Retina (tissue), 1 donor: ENCODE measurements at places on chromosomes 7 and 10.

DNA sequence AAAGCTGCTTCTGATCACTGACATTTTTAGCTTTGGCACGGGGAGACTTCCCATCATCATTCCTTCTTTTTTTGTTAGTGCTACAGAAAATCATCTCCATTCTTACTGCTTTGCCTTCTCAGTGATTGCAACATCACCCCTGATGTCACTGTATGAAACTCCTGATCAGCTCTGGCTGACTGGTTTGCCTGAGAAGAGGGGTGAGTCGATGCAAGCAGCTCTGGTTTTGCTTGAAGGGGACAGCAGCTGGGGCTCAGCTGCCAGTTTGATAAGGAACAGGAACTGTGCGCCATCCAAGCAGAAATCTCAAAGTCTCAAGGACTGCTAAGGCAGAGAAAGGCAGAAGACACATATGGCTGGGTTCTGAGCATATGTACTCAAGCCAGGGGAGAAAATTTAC, 808.5 kb upstream of the CELF2 start:
- peak; percentile 66 for DNase-seq

DNA sequence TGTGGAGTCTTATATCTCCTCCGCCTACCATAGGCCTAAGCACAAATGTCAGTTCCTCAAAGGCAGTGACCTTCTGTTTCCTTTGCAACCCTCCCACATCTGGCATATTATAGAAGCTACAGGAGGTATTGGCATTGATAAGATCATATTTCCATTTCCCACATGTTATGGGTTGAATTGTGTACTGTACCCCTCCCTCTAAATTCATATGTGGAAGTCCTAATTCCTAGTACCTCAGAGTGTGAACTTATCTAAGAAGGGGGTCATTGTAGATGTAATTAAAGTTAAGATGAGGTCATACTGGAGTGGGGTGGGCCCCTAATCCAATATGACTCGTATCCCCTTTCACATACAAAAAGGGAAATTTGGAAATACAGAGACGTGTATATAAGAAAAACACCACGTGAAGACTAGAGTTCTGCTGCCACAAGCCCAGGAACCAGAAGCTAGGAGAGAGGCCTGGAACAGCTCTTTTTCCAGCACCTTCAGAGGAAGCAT, 6.1 kb upstream of the LAMB4 start:
- no peak for DNase-seq

DNA sequence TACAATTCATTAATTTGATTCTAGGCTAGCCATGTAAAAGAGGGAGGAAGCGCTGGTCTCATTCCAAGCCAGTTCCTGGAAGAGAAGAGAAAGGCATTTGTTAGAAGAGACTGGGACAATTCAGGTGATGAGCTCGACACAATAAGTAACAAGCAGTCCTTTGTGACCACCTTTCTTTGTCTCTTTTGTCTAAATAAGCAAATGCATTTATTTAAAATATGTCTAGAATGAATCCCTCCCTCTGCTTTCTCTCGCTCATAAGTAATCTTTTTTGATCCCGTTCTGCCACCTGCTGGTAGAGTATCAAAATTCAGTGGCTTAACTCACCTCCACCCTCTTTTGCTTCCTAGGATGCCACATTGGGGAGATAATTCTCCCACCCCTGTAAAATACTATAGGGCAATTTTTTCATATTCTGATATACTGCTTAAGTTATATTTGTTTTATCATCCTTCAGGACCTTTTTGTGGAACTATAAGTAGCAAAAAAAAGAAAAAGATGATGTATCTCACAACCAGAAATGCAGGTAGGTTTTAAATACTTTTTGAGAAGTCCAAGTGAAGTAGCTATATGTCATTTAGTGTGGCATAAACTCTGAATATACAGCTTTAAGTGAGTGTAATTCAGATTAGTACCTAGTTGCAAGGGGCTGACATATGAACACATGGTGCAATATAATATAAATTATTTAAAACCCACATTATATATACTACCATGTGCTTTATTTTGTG, 91.5 kb downstream of the GSDME start:
- peak; percentile 57 for DNase-seq

DNA sequence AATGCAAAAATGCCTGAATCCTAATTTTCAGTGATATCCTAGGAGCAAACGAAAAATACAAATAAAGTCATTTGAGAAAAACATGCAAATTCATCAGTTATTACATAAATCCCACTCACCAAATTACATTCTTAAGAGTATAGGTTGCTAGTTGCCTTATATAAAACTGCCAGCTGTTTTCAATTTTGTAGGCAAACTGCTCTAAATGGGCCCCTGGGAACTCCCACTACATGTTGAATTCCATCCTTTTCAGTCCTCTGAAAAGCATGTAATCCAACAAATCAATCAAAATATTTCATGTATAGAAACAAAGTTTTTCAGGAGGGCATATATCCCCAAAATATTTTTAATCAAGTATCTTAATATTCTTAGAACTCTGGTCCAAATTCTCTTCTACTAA, 2.1 kb upstream of the JMJD1C start:
- DNase-seq, result no peak

DNA sequence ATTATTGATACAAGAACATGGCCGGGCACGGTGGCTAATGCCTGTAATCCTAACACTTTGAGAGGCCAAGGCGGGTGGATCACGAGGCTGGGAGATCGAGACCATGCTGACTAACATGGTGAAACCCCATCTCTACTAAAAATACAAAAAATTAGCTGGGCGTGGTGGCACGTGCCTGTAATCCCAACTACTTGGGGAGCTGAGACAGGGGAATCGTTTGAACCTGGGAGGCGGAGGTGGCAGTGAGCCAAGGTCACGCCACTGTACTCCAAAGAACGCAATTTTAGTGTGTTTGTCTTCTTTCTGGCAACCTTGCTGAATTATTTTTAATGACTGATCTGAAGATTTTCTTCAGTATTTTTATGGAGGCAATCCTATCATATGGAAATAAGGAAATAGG, 46.2 kb downstream of the IDE start:
- DNase-seq, result no peak

DNA sequence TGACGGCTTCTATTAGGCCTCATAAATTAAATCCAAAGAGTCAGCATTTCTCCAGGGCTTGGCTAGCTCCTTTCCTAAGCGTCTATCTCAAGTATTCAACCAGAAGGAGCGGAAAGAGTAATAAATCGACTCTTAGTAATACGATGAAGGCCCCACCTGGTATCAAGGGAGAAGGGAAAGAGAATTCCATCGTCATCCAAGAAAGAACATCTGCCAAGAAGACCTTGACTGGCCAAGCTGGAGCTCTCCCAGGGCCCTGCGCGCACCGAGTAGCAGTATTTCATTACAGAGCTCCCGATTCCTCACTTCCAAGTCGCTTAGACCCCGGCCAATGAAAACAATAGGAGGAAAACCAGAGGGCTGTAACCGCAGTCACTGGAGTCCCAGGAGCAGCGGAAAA, 178.0 kb upstream of the FRMD4A start:
- DNase-seq, result no peak
